ENCODE measurements at places on chromosomes 7 and 10.

- no peak for DNase-seq
Measured at GRCh38 chr10:122279725-122280141, 8.6 kb downstream of the BTBD16 start.

- DNase-seq = no peak
Measured at GRCh38 chr7:143375298-143376034, 5.7 kb upstream of the ZYX start.

GRCh38 chr7:106954840-106955239 lies 89.7 kb upstream of the PRKAR2B start:
- no peak for DNase-seq

DNA sequence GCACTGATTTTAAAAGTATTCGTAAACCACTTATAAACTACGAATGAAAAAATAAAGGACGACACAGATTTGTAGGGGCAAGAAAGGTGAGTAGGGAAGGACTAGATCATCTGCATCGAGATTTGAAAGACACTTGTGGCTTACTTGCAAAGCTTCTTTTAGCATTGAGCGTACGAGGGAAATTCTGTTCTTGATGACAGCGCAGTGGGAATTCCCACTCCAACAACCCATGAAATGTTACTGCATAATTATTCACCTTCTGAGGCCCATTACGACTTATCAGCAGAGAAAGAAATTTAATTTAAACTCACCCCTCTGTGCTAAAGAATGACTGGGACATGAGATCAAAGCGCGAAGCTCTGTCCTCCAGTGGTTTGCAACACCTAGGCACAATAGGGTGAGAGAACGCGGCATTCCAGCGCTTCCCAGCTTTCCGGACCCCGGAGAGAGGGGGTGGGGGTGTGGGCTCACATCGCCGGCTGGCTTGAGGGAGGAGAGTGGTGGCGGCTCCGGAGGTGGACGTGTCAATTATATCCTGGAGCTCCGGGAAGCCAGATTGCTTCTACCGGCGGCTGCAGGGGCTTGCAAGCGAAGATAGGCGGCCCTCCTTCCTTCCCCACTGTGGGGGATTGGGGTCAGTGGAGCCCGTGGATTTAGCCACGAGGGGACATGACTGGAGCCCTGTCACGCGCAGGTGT lies 10.3 kb downstream of the SP8 start:
- DNase-seq = no peak

GRCh38 chr7:7816816-7817536 lies 98.6 kb upstream of the RPA3 start:
- no peak for DNase-seq

- no peak for DNase-seq
Measured at GRCh38 chr10:76453332-76453731, 1021.9 kb downstream of the LRMDA start.

GRCh38 chr10:112332022-112332421 lies 41.9 kb upstream of the ACSL5 start:
- DNase-seq = no peak

DNA sequence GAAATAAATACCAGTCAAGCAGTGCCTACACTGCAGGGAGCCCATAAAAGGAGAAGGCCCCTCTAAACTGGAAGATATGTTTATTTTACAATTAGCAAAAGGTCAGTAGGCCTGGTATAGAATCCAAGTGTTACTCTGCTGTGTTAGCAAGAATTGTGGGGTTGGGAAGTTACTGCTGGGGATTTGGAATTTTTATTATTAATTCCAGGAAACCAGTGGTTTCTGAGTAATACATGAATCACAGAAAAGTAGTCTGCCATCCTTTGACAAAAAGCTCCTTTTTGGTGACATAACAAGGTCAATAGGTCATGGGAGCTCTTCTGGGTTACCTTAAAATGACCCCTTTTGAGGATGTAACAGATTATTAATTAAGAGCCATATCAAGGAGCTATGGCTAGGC lies 67.4 kb downstream of the ZNF92 start:
- no peak for DNase-seq

DNA sequence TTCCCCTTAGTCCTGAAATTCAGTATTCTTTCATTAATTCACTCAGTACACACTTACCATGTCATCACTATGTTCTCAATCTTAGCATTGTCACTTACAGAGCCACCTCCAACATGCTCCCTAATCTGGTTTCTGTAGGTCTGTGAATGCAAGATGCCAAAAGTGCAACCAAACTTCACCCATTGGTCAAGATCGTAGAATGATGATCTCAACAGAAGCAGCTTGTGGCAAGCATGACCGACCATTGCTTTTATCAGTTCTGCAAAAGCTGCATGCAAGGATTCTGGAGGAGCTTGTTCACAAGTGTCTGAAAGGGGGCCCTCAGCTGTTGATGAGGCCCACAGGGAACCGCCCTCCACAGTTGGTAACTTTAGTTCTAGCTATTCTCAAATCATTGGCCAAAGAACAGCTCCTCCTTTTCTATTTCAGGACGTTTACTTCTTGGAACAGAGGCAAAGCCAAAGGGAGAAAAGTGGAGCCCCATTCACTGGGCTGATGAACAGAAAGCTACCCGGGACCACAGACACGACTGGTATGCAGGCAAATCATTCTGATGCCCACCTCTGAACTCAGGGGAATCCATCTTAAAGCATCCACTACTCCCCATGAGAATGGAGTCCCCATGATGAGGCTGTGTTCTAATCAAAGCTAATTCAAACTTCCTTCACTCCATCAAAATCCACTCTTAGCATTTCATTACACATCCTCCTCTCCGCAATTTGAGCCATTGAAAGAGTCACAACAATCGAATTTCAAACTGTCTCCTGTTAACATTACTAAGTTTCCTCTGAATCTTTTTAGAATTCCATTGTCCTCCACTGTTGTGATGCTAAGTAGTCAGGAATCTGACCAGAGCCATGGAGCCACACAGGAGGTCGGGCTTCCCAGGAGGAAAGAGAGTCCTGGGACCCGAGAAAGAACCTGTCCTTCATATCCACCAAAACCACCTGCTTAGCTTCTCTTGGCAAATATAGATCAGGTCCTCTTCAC lies 13.9 kb downstream of the GRB10 start:
- no peak for DNase-seq

DNA sequence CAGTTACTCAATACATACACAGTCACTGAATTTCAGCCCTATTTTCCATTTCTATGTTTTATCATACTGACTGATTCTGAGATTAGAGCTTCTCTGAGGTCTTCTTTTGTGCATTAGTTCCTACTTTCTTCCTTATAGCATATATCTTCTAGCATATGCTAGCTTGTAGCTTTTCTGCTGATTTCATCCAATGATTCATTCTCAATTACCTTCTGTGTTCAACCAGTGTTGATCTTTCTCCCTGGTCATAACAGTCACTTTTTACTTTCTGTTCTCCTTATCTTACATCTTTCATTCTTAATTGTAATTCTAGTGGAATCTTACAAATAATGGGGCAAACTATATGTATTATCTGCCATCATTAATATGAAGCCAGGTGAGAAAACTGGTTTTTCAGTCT lies 159.5 kb upstream of the HGF start:
- no peak for DNase-seq

- DNase-seq = no peak
Measured at GRCh38 chr7:103795787-103796186, 193.7 kb downstream of the RELN start.

DNA sequence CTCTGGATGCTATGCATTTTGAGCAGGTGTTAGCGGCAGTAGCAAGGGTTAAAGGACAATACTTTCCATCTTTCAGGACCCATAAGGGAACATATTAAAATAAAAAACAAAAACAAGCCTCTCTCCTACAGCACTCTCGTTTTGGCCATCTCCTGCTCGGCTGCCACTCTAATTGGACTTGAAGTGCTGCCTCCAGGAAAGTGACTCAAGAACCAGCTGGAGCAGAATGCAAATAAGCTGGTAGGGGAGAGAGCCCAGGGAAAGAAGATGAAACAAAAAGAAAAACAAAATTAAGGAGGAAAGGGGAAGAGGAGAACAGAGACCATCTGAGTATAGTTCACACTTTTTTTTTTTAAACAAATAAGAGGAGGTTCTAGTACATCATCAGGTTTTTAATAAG lies 65.6 kb downstream of the HBP1 start:
- no peak for DNase-seq
